Endothelial cell of umbilical vein (primary cell): ENCODE measurements at places on chromosomes 16 and 17. TPM values are rescaled to one million over a fixed set of nuclear protein-coding genes. Genes with fewer than 3 reads are reported as not detected.

The SLFN13 gene
- 13.7 and 24.7 TPM in 2 replicates for total RNA-seq

DNA sequence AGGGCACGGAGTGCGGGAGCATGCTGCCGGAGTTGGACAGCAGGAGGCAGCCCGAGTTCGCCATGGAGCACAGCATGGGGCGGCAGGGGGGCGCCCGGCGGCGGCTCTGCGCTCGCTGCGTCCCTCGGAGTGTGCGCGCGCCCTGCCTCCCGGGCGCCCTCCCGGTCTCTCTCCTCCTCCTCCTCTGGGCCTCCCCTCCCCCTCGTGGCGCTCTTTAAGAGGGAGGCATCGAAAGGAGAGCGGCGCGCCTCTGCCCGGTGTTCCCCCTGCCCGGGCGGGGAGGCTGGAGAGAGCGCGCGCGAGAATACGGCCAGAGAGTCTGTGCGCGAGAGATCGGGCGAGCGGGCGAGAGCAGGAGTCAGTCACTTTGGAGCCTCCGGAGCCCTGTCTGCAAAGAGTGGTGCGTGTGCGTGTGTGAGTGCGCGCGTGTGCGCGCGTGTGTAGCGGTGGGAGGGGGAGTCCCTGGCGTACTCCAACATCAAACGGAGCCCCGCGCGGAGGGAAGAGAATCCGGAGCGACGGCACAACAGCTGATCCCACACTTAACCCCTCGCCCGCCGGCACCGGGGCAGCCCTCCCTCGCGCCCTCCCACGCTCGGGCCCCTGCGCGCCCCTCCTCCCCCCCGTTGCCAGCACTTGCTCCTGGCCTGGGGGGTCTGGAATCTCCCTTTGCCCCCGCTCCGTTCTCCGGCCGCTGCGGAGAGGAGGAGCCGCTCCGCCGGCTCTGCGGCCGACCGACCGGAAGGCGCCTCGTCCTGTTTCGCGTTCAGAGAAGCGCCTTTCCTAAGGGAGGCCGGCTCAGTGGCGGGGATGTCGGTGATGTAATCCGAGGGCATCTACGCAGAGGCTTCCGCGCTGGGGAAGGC lies 108.9 kb downstream of the ENGASE start:
- no peak for DNase-seq

- no peak for DNase-seq
Measured at GRCh38 chr16:2341456-2342447, 1.2 kb upstream of the ABCA3 start.

DNA sequence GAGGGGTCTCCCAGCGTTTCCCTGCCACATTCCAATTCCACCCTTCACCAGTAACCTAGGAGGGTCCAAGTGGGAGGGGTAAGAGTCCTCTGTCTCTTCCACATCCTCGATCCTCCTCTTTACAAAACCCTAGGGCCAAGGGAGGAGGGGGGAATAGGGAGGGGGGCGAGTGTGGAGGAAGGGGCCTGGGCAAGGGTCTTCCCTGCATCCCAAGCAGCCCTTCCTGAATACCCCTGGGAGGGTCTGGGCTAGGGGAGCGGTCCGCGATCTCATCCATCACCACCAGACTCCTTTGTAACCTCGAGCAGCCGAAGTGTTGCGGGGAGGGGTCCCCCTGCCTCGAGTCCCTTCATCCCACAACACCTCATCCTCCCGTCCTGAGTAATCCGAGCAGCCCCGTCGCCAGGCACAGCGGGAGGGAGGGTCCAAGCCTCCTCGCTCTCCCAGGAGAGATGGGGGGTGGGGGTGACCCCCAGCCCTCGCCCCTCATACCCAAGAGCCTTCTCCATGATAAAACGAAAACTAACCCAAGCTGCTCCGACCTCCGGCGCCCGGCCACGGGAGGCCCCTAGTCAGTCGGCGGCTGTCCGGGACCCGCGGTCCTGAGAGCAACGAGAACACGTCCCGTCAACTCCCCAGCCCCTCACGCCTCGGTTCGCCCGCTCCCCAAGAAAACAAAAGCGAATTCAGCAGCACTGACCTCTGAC lies 502 bp downstream of the SMPD3 start:
- no peak for DNase-seq

- no peak for DNase-seq
Measured at GRCh38 chr17:37083456-37083855, 134.7 kb downstream of the AATF start.

DNA sequence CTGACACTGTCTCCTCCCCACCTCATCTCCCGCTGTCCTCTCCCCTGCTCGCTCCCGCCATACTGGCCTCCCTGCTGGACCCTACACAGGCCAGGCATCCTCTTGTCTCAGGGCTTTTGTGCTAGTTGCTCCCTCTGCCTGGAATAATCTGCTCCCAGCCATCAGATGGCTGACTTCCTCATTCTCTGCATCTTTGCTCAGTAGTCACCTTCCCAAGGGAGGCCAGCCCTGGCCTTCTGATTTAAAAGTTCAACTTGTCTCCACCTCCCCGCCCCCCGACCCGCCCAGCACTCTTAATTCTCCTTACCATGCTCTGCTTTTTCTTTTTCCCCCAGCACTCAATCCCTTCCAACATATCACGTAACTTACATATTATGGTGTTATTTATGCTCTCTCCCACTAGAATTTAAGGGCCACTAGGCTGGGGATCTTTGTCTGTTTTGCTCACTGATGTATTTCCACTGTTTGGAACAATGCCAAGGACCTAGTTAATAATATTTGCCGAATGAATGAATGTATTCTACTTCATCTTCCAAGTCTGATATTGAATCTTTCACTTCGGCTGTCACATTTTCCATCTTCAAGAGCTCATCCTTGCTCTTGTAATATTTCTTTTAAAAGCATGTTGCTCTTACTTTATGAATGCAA lies 178.3 kb downstream of the CDK5R1 start:
- no peak for DNase-seq

DNA sequence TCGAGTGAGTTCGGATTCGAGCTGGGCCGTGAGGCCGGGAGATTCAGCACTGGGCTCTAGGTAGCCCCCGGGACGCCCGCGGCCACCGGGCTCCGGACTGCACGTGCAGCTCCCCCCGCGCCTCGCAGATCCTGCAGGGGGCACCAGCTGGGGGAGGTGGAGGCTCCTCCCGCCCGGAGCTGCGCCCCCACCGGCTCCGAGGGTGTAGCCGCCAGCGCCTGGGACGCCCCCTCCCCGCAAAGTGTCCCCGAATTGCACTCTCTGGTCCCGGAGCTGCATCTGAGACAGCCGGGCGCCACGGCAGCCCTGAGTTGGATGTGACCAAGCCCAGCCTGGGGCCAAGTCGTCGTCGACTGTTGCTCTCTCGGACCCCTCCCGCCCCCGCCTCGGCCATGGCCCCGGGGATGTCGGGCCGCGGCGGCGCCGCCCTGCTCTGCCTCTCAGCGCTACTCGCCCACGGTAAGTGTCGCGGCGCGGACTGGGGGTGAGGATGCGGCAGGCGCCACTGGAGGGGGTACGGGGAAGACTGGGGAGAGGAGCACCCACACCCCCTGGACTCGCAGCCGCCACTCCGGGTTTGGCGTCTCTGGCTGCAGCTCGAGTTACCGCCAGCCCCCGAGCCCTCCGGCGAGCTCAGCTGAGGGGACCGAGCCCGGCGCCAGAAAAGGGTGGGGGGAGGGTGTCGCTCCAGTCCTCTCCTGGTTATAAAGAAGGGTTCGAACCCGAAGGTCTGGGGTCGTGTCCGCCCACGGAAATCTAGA lies 1.5 kb downstream of the TMEM132E start:
- no peak for DNase-seq

DNA sequence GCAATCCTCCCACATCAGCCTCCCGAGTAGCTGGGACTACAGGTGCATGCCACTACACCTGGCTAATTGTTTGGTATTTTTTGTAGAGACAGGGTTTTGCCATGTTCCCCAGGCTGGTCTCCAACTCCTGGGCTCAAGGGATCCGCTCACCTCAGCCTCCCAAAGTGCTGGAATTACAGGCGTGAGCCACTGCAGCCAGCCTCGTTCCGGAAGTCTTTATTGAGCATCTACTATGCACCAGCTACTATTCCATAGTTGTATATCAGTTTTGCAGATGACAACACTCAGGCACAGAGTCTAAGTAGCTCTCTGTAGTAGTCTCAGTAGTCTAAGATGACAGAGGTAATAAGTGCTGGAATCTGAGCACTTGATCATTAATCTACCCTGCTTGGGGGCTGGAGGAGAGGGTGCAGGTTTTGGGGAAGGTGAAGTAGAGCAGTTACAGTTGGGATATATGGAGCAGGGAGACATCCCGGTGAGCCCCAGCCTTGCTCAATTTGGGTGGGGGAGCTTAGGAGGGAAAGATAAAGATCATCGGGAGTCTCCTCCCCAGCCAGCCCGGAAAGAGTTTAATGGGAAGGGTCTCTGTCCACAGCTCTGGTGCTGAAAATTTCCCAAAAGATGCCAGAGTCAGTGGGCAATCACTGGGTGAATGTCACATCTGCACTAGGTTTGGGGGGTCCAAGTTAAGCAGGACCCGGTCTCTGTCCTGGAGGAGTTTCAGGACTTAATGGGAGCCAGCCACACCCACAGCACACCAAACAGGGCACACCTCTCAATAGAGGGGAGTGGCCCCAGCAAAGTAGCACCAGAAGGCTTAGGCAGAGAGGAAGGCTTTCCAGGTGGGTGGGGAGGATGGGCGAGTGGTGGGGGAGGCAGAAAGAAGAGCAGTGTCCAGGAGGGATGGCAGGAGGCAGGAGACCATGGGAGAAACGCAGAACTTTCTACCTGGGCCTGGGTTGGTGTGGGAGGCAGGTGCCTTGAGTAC lies 1.7 kb downstream of the OTOP3 start:
- DNase-seq, result no peak
